ENCODE measurements at places on chromosomes 16 and 17. TPM values are rescaled to one million over a fixed set of nuclear protein-coding genes. Genes with fewer than 3 reads are reported as not detected.

- H3K4me3 ChIP-seq: no peak overlapping the region
- peak; percentile 42 for DNase-seq
- no peak overlapping the region for H3K27ac ChIP-seq
- no peaks in the 10 kb centered on the region for H3K4me1 ChIP-seq
- H3K27me3 ChIP-seq: no peaks in the 10 kb centered on the region
These were observed 17.0 kb downstream of the CLUH start for GRCh38 chr17:2694381-2695242.

GRCh38 chr16:5851393-5851982, 753.9 kb upstream of the EEF2KMT start:
- no peak overlapping the region for H3K27ac ChIP-seq
- no peaks in the 10 kb centered on the region for H3K36me3 ChIP-seq
- no peaks in the 10 kb centered on the region for H3K27me3 ChIP-seq
- H3K4me1 ChIP-seq: no peaks in the 10 kb centered on the region

GRCh38 chr16:63323055-63323454, 1286.8 kb upstream of the CDH8 start:
- no peaks in the 10 kb centered on the region for H3K36me3 ChIP-seq
- DNase-seq: no peak
- no peak overlapping the region for H3K27ac ChIP-seq
- H3K4me3 ChIP-seq: no peak overlapping the region
- H3K4me1 ChIP-seq: no peaks in the 10 kb centered on the region

- no peaks in the 10 kb centered on the region for H3K4me1 ChIP-seq
- no peaks in the 10 kb centered on the region for H3K27me3 ChIP-seq
- H3K36me3 ChIP-seq: no peaks in the 10 kb centered on the region
- DNase-seq: no peak
These were observed 4.4 kb upstream of the FBF1 start for GRCh38 chr17:75945211-75945610.

GRCh38 chr17:80425835-80426426, 11.0 kb downstream of the ENDOV start:
- no peak overlapping the region for H3K27ac ChIP-seq
- no peak for DNase-seq
- no peak overlapping the region for H3K4me3 ChIP-seq
- H3K4me1 ChIP-seq: no peaks in the 10 kb centered on the region
- H3K36me3 ChIP-seq: no peaks in the 10 kb centered on the region

DNA sequence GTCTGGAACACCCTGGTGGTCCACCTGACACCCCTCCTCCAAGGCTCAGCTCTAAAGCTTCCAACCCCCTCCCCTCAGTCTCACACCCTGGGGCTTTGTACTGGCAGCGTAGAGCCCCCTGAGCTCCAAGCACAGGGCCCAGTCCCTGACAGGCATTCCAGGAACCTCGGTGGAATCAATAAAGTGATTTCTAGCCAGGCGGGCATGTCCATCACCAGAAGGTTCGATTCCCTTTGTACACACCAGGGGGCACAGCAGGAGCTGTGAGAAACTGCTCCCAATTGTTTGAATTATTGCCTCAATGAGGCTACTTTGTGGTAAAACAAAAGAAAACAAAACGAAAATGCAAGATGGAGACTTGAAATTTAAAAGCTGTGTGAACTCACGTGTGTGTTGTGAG, 51.8 kb downstream of the SMPD3 start:
- no peak overlapping the region for H3K27ac ChIP-seq
- DNase-seq: no peak
- no peaks in the 10 kb centered on the region for H3K27me3 ChIP-seq

DNA sequence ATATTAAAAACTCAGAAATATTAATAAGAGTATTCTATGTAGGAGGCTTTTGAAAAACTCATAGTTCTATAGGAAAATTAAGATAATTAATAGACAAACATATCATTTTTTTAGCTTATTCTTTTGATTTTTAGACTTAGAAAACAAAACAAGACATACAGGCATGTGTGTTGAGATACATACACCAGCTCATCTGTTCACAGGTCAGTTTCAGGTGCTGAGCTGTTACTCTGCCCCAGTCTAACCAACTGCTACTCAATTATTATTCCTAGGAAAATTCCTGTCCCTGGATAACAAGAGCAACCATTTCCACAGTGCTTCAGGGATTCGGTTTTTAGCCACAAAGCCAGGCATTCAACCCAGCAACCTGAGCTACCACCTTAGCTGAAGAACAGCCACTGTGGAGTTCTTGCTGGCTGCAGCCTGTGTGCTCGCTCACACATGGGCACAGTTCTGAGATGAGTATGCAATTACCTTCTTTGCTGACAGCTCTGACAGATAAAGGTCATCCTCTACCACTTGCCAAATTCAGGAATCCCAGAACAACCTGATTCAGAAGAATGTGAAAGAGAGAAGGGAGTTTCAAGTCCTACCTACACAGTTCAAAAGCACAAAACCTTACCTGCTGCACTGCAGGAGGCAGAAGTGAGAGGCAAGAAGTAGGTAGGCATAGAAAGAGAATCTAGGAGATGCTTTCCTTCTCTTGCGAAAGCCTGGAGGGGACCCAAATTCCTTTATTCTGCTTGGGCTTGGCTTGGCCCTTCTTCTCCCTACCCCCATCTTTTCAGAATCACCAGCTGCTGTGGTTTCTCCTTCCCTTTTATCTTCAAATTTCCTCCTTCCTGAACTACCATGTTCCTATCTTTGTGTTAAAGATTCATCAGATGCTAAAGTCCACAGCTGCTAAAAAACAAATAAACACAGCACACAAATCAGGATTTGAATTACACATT, 62.7 kb downstream of the TEX2 start:
- H3K4me1 ChIP-seq: peaks cover 4% of the 10 kb centered on the region
- H3K27me3 ChIP-seq: no peaks in the 10 kb centered on the region
- H3K27ac ChIP-seq: no peak overlapping the region
- DNase-seq: no peak
- no peak overlapping the region for H3K4me3 ChIP-seq

DNA sequence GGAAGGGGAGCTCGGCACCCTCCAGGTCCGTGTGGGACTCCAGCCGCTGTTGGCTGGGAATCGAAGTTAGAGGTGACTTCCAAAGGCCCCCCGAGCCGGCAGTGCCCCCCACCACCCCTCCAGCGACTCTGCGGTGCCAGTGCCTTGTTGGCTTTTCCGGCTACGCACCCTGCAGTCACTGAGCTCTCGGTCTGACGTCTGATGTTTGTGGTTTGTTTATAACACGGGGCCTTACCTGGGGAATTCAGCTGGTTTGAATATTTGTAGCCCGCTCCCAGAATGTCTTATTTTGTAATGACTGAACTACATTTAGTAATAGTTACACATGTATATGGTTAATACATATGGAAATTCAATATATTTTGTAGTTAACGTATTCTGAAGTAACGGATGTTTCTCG, 7.1 kb upstream of the BAIAP3 start:
- H3K36me3 ChIP-seq: peaks cover 6% of the 10 kb centered on the region
- H3K27me3 ChIP-seq: no peaks in the 10 kb centered on the region
- peaks cover 10% of the 10 kb centered on the region for H3K4me1 ChIP-seq
- no peak for DNase-seq
- H3K4me3 ChIP-seq: no peak overlapping the region
- H3K27ac ChIP-seq: no peak overlapping the region

DNA sequence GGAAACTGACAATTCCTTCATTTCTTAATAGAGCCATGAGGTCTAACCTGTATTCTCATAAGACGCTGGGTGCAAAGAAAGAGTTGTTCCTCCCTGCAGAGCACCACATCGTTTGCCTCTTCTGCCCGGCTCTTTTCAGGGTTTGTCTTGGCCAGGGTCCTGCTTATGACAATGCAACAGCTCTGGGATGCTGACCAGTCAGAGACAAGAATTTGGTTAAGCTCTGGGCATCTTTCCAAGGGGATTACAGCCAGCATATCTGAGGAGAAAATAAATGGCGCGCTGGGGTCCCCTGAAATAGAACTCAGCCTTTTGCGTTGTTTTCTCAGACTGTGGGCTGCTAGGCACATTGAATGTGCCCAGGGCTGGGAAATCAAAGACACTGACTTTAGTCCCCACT, 128.6 kb downstream of the SHISA6 start:
- no peaks in the 10 kb centered on the region for H3K36me3 ChIP-seq
- no peak overlapping the region for H3K4me3 ChIP-seq

DNA sequence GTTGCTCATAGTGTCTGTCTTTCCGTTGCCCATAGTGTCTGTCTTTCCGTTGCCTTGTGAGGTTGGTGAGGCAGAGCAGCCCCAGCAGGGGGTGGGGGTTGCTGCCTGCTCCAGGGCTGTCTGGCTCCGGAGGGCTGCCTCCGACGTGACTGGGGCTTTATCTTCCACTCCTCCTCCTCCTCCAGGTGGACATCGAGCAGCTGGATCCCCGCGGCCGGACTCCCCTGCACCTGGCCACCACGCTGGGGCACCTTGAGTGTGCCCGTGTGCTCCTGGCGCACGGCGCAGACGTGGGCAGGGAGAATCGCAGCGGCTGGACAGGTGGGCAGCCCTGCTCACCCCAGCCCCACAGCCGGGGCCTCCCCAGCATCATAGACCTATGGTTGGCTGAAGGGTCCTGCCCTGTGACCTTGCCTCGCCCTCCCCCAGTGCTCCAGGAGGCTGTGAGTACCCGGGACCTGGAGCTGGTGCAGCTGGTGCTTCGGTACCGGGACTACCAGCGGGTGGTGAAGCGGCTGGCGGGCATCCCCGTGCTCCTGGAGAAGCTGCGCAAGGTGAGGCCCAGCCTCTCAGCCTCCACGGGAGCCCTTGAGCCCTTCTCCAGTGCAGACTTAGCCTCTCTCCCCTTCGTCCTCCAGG, 14.7 kb downstream of the ANKRD13B start:
- H3K27me3 ChIP-seq: no peaks in the 10 kb centered on the region
- H3K4me3 ChIP-seq: no peak overlapping the region
- H3K36me3 ChIP-seq: no peaks in the 10 kb centered on the region
- no peak for DNase-seq
- no peak overlapping the region for H3K27ac ChIP-seq

GRCh38 chr17:48442819-48443218, 12.8 kb upstream of the SKAP1 start:
- no peak overlapping the region for H3K27ac ChIP-seq
- no peak for DNase-seq
- H3K4me1 ChIP-seq: no peaks in the 10 kb centered on the region
- H3K27me3 ChIP-seq: no peaks in the 10 kb centered on the region

DNA sequence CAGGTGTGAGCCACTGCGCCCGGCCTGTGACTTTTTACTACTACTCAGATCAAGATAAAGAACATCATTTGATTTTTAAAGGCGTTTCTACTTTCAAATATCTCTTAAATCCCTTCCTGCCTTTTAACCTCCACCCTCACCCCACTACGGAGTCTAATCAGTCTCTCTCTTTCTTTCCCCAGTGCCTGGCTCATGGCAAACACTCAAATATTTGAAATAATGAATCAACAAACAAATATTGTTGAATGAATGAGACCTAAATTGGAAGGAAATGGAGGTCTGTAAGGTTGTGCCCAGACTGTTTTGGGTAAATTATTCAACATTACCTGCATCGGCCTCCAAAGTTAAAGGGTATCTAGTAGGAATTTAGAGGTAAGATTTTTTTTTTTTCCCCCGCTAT, 14.7 kb downstream of the COPZ2 start:
- no peaks in the 10 kb centered on the region for H3K36me3 ChIP-seq
- no peak overlapping the region for H3K4me3 ChIP-seq
- H3K27me3 ChIP-seq: peaks cover 3% of the 10 kb centered on the region
- peaks cover 28% of the 10 kb centered on the region for H3K4me1 ChIP-seq
- H3K27ac ChIP-seq: no peak overlapping the region

Gene TBX2
- total RNA-seq: 8.5 TPM

Gene GNG13
- not detected for total RNA-seq

Data from breast epithelium (tissue), 4 donors.